ENCODE measurements at places on chromosomes 1 and 21.
A peak's percentile ranks its signal among the peaks of the same experiment; 100 is the strongest.

GRCh38 chr1:173122344-173122935 is 71.7 kb upstream of the TNFSF18 start:
- DNase-seq, result no peak

DNA sequence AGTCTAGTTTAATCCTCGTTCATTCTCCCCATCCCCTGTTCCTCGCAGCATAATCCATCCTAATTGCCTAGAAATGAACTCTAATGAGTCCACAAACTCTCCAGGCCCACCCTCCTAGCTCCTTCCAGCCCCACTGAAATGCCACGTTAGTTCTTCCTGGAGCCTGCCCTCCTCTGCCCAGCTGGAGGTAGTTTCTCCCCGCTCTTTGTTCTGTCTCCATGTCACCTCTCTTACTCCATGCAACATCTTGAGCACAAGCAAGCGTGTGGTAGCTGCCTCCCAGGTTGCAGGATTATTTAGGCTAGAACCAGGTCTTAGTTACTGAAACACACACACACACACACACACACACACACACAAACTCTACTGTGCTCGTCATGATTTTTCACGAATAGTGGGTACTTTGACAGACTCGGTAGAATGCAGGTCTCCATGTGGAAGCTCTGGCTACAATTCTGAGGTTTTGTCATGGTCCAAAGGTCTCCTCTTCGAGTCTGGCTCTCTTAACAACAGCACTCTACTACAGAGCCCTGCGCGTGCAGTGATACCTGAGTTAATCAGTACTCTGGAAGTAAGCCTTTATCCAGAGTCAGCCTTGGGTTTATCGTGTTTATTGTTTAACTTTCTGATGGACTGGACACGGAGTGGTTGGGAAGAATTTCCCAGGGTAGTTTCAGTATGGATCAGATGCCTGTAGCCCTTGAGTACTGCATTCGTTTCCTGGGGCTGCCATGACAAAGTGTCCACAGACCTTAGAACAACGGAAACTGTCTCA is 27.5 kb downstream of the HUNK start:
- no peak for DNase-seq

DNA sequence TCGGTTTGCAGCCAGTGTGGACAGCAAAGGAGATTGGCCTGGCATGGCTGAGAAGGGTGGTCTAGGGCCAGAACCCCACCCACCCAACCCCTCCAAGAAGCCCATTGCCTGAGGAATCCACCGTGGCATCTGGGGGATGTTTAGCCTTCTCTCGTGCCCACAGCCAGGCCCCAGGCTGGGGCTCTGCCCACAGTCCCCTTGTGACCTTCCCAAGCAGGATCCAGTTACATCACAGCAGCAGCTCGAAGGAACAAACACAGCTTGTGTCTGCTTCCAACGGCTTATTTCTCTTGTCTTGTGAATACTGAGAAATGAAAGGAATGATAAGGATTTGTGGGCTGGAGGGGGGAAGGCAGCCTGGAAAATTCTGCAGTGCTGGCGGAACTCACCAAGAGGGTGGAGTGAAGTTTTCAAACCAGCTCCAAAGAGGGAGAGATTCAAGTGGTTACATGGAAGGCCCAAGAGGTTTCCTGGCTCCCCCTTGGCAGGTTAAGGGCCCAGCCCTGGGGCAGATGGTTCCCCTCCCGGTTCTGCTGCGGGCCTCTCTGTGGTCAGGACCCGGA is 61.6 kb downstream of the DHRS3 start:
- no peak for DNase-seq

- DNase-seq, result no peak
These were observed 64.9 kb upstream of the DMRTB1 start for GRCh38 chr1:53394306-53394705.

DNA sequence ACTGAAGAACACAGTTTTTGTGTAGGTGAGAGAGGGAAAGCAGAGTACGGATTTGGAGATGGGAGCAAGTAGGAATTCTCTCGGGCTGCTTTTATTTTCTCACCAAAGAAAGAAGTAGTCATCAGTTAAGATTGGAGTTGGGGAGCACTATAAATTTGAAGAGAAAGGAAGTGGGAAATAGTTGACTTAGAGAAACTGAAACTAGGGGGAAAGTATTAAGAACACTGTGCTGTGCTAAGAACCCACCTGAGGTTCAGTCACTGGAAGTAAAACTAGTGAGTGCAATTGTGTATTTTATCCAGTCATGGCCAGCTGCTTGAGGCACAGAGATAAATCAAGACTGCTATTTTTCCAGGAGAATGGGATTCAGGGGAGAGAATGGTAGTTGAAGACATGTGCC is 37.4 kb downstream of the CLCC1 start:
- no peak for DNase-seq

- DNase-seq, result no peak
These were observed 60.3 kb downstream of the XCL1 start for GRCh38 chr1:168636642-168637111.

DNA sequence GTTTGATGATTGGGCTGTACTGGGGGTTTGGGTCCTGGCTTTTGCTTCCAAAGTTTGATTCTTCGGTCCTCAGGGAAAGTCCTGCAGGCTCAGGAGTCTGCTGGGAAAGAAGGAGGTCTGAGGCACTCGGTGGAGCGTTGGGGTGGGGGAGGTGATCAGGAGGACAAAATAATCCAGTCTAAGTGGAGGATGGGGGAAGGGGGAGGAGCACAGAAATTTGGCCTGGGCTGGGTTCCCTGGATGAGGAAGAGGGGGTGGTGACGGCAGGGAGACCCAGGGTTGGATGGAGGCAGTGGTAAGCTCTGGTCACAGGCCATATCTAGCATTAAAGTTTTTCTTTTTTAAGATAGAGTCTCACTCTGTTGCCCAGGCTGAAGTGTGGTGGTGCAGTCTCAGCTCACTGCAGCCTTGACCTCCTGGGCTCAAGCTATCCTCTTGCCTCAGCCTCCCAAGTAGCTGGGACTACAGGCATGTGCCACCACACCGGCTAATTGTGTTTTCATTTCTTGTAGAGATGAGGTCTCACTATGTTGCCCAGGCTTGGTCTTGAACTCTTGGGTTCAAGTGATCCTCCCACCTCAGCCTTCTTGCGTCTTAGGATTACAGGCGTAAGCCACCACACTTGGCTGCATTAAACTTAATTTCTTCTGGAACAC is 6.8 kb downstream of the SH2D2A start:
- DNase-seq, result no peak

DNA sequence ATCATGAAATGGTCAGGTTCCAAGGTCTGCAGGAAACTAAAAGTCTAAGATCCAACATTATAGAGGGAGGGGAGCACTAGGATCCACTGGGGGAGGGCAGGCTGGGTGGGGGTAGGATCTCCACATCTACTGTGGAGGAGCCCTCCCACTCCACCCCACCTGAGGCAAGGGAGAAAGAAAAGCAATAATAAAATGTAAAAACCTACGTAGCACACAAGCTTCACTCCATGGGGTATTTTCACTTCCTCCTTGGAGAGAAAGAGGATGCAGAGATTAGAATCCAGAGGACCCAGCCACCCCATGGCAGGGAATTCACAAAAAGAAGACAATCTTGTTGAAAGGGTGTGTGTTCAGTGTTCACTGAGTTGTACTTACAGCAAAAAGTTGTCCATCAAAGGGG is 14.4 kb downstream of the SPOCD1 start:
- DNase-seq, result no peak

DNA sequence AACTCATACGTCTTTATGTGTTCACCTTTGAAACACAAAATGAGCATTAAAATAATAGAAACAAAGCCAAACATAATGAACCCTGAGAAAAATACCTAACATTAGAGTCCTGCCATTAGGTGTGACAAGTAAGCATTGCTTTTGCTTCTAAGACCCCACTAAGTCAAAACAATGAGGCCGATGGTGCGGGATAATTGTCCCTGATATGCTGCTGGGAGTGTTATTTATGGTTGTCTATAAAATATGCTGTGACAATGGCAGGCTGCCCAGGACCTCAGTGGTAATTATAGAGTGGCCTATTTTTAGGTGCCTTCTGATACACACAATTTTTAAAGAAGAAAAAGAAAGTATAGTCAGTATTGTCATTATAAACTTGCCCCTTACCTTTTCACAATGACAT is 1423.1 kb downstream of the AMY1C start:
- DNase-seq, result no peak

- DNase-seq, result no peak
These were observed 34.5 kb downstream of the AADACL4 start for GRCh38 chr1:12678350-12678749.

DNA sequence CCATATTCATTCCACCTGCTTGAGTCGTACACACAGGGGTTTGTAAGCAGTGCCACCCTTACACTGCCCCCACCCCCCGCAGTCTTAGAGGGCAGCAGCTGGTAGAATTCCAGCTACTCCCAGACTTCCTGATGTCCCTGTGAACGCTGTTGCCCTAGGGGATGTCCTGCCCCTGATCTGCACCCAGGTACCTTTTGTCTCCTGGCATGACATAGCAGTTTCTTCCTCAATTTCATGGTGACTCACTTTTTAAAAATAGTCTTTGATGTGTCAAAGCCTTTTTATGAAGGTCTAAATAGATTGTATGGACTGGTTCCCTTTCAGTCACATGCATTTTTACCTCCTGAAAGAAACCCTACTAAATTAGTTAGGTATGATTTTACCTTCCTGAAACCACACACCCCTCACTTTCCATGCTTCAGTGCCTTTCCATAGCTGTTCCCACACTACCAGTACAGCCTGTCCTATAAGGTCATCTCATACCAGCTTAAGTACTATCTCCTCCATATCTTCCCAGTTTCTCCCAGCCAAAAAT is 76.4 kb downstream of the ST3GAL3 start:
- no peak for DNase-seq

- peak; percentile 2 for DNase-seq
These were observed 112.6 kb downstream of the ADAMTS1 start for GRCh38 chr21:26732432-26733221.

GRCh38 chr1:66383168-66383567 is 150.8 kb upstream of the SGIP1 start:
- no peak for DNase-seq

GRCh38 chr1:47926461-47926999 is 70.7 kb downstream of the TRABD2B start:
- DNase-seq, result no peak

DNA sequence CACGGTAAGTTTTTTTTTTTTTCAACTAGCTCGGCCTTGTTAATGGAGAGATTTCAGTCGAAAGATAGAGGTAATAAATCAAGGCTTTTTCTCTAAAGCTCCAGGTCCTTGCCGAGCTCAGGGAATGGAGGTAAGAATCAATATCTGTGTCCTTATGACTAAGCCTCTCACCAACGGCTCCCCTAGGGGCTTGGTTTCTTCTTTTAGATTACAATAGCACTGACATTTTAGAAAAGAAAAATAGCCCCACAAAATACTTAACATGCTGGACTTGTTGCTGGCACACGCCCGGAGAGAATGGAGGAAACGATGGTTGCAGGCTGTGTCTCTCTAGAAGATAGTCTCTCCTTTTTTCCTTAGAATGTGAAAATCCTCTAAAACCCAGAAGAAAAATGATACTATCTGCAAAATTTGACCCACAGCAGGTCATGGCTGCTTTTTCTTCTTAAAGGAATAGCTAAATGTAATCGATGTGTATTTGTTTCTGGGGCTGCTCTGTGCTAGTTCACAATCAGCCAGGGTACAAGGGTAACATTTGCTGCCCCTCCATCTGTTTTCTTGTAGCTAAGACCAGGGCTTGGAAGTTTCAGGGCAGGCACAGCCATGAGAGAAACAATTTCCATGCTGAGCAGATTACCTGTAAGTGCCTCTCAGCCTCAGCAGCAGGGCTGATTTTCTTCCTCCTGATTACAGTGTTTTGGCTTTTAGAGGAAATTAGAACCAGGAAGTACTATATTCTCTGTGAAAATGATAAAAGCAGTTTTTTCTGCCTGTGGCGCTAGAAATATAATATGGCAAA is 86.2 kb upstream of the GNG12 start:
- no peak for DNase-seq

DNA sequence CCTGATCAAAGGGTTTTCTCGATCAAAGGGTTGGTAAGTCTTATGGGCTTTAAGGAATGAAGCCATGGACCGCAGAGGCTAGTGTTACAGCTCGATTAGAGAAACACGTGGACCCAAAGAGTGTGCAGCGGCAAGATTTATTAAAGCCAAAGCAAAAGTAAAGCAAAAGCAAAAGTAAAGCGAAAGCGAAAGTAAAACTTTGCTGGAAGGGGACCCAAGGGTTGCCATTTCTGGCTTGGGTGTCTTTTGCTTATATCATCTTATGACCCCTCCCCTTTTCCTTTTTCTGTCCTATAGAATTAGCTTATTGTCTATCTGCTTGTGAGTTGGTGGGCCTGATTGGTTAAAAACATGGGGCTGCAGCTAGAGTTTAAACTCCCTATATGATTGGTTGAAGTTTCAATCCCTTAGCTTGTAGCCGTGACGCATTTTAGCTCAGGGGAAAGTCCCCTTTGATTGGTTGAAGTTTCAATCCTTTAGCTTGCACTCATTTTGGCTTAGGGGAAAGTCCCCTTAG is 957.0 kb downstream of the AMY1C start:
- DNase-seq, result no peak

- DNase-seq, result no peak
These were observed 239.0 kb downstream of the LMX1A start for GRCh38 chr1:165117482-165117881.

All from CD4-positive, alpha-beta T cell treated with Interleukin-15 for 4 hours (primary cell).